ENCODE measurements at places on chromosomes 3 and 15. TPM values are rescaled to one million over a fixed set of nuclear protein-coding genes. Genes with fewer than 3 reads are reported as not detected.
A peak's percentile ranks its signal among the peaks of the same experiment; 100 is the strongest.

Gene CTXND1
- total RNA-seq, result not detected

Gene ZIC1
- total RNA-seq, result not detected

Gene SCN11A
- total RNA-seq, result 0.25 TPM

Gene GRM7
- total RNA-seq, result not detected

Gene FBXO40
- total RNA-seq, result not detected

Gene IL17RD
- 13.6 TPM for total RNA-seq

Gene TMEM40
- total RNA-seq, result not detected

Gene UBA7
- total RNA-seq, result 69.4 TPM

GRCh38 chr3:150763841-150764483, 993 bp upstream of the SIAH2 start:
- DNase-seq, result peak; percentile 60

- DNase-seq, result peak; percentile 32
Measured at GRCh38 chr3:188916934-188917401, 254.8 kb upstream of the TPRG1 start.

GRCh38 chr3:37237252-37237651, 62.9 kb upstream of the LRRFIP2 start:
- no peak for DNase-seq

DNA sequence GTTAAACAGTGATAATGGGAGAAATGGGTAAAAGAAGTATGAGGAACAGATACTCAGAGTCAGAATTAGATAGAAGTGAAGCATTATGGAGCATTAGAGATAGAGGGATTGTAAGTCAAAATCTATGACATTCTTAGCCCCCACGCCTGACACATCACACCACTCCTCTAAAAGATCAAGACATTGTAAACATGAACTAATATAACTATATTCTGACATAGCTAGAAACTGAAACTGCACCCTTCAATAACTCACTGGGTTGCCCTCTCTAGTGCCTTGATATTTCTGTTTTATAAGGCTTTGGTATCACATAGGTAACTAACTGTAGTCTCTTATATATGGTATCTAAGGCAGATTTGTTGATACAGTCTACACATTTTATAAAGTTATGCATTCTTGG, 684.3 kb upstream of the DPPA4 start:
- no peak for DNase-seq

DNA sequence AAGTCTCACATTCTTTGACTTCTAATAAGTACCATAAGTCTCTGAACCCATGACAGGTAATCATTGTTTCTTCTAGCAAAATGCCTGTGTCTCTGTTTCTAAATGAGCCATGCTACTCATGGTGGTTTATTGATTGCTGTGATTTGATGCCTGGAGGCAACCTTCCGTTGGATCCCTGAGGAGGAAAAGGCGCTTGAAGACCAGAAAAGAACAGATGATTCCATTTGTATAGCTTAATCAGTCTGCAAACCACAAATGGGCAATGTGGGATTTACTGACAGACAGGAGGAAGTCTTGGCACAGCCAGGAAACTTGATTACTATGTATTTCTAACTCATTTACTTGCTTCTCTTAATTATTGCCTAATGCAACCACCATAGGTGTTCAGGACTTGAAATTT, 103.1 kb upstream of the MRPL3 start:
- no peak for DNase-seq

DNA sequence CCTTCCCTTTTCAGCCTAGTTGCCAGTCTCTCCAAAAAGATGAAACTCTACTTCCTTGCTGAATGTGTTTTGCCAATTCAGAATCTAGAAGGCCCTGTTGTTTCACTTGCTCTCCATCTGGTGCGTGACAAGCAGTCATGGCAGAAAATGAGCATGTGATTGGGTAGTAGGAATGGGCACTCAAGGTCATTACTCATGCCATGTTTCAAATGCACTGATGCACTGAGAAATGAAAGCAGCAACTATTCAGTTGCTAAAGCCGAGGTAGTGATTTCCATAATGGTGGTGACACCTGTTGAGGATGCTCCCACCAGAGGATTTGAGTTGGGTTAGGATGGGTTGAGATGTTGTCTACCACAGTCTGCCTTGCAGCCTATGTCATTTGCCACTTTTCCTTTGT, 12.7 kb downstream of the ZBTB38 start:
- DNase-seq, result no peak

DNA sequence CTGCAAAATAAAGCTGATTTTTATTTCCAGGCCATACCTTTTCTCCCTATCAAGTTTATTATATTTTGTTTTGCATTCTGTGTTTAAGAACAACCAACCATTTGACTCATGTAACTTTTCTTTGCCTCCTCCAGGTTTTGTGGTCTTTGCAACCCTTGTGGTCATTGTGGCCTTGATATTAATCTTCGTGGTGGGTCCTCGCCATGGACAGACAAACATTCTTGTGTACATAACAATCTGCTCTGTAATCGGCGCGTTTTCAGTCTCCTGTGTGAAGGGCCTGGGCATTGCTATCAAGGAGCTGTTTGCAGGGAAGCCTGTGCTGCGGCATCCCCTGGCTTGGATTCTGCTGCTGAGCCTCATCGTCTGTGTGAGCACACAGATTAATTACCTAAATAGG, 27.6 kb downstream of the NIPA2 start:
- DNase-seq, result no peak

DNA sequence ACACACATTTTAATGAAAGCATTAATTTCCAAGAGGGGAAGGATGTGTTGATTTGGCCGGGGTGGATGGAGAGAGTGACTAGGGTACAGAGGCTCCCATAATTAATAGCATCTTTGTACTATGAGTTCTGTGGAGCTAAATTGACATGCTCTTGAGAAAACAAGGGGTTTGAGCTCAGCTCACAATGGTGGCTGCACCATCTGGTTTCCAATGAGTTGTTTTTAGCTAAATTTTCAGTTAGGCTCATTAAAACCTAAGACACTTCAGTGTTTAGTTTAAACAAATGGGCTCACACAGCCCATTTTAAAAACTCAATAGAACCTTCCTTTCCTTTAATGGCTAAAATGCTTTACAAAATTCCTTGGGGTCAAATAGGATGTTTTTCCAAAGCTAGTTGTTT, 199.7 kb downstream of the TNIK start:
- DNase-seq, result no peak

DNA sequence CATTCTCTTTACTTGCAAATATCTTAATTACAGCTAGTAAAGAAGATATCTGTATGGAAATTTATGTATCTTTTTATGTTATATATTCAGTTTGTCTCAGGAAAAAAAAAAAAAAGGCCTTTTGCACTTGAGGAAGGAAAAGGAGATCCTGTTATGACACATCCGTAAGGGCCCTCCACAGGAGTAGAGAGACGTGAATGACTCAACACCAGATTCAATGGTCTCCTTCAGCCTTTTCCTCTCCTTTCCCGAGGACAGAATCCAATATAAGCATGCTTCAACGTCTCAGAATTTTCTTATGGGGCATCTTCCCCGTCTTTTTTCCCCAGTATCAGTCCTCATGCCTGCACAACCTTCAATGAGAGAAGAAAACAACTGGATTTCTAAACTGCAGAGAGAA, 340.3 kb downstream of the NTRK3 start:
- no peak for DNase-seq

DNA sequence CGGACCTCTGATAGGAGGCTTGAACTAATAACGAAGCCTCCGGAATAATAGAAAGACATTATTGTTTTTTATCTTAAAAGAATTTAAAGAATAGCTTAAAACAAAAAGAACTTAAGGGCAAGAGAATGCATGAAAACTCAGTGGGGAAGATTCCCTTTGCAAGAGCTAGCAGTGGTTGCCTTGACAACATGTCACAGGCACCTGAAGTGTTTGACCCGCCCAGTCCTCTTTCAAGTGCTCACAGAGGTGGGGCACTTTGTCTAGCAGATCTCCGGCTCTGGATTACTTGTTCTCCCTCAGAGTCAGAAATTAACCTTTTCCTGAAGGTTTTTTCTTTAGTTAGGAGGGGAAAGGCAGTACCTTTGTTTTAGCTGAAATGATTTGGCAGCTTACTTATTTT, 37.8 kb downstream of the LARS2 start:
- DNase-seq, result no peak

DNA sequence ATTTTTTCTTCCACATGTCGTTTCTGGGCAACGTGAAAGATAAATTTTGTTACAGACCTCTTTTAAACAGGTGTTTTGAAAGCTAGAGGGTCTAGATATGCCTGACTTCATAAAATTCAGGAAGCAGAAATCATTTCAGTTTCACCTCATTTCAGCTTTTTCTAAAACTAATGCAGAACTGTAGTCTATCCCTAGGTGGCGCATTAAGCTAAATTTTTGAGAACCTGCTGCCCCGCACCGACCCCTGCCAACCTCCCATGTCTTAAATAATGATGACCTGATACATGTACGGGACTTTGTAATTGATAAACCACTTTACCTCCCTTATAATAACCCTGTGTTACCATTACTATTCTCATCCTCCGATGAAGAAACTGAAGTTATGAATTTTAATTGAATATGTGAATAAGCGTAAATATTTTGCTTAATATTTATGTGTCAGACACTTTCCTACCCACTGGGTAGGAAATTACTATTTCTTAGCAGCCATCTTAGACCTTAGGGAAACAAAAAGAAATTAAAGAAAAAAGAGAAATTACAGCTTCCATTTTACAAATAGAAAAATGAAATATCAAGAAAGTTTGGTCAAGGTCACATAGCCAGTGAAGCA, 78.7 kb upstream of the GCNT3 start:
- DNase-seq, result peak; percentile 65

- DNase-seq, result peak; percentile 25
Measured at GRCh38 chr3:121517953-121518655, 27.7 kb downstream of the POLQ start.

- no peak for DNase-seq
Measured at GRCh38 chr3:65861718-65862117, 177.0 kb downstream of the MAGI1 start.

- DNase-seq, result no peak
Measured at GRCh38 chr15:56102441-56102840, 109.0 kb upstream of the NEDD4 start.

Measured in fibroblast of the aortic adventitia (primary cell).